ENCODE measurements at places on chromosomes 5 and 9. TPM values are rescaled to one million over a fixed set of nuclear protein-coding genes. Genes with fewer than 3 reads are reported as not detected.

PCDHGA1 gene
- 0.91 TPM for total RNA-seq

ZNF879 gene
- total RNA-seq: 6.1 TPM

DNA sequence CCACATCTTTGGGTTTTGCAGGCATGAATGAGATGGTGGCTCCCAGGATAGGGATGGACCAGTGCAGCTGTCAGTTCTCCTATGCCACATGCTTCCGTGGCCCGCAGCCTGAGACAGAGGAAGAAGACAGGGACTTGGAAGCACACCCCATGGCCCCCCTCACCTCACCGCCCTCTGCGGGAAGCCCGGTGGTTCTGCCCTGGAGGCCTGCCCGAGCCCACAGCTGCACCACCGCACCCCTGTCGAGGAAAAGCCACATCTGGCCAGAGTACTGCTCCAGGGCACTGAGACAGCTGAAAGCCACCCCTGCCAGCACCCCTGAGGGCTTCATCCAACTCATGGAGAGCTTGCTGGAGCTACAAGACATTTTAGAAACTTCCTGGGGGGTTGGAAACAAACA lies 7.6 kb upstream of the TRMT10B start:
- H3K4me1 ChIP-seq: no peaks in the 10 kb centered on the region
- H3K4me3 ChIP-seq: no peak overlapping the region
- DNase-seq: no peak
- H3K27ac ChIP-seq: no peak overlapping the region
- no peaks in the 10 kb centered on the region for H3K36me3 ChIP-seq

GRCh38 chr5:100539519-100539918 lies 4.3 kb downstream of the FAM174A start:
- no peak for DNase-seq
- H3K4me3 ChIP-seq: no peak overlapping the region
- no peaks in the 10 kb centered on the region for H3K27me3 ChIP-seq
- H3K36me3 ChIP-seq: no peaks in the 10 kb centered on the region

GRCh38 chr9:112864403-112864802 lies 26.3 kb downstream of the SLC46A2 start:
- no peaks in the 10 kb centered on the region for H3K4me1 ChIP-seq
- H3K27me3 ChIP-seq: no peaks in the 10 kb centered on the region
- DNase-seq: no peak
- H3K4me3 ChIP-seq: no peak overlapping the region
- H3K36me3 ChIP-seq: peaks cover 9% of the 10 kb centered on the region

KDM4C gene
- 40.2 TPM for total RNA-seq

- H3K27me3 ChIP-seq: no peaks in the 10 kb centered on the region
Observed at GRCh38 chr5:195401-196160, 4.3 kb downstream of the LRRC14B start.

DNA sequence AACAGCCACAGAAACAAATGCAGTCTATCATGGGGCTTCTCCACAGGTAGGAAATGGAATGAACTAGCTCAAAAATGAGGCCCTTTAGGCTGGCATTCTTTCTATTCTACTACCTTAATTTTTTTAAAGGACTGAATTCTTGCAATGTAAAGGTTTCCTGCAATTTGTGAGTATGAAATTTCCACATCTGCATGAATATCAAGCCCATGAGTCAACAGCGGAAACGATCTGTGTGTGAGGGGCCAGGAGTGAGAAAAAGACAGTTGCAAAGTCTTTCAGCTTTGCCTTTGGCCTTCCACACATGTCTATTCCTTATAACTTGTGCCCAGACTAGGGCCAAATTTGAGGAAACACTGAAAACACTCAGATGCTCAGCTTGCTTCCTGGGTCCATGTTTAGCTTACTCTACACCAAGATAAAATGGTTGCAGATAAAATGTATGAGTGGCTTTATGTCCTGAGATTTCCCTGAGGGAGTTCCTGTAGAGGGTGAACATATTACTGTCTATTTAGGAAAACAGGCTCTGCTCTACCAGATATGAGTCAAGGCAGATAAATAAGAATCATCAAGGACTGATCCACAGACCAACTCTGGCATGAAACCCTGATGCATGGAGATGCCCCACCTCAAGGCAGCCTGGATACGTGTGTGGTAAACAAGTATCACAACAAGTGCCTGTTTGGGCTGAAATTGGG lies 46.5 kb downstream of the RETREG1 start:
- no peaks in the 10 kb centered on the region for H3K27me3 ChIP-seq
- H3K36me3 ChIP-seq: no peaks in the 10 kb centered on the region
- H3K4me3 ChIP-seq: no peak overlapping the region
- peaks cover 4% of the 10 kb centered on the region for H3K4me1 ChIP-seq
- no peak for DNase-seq
- H3K27ac ChIP-seq: no peak overlapping the region

DNA sequence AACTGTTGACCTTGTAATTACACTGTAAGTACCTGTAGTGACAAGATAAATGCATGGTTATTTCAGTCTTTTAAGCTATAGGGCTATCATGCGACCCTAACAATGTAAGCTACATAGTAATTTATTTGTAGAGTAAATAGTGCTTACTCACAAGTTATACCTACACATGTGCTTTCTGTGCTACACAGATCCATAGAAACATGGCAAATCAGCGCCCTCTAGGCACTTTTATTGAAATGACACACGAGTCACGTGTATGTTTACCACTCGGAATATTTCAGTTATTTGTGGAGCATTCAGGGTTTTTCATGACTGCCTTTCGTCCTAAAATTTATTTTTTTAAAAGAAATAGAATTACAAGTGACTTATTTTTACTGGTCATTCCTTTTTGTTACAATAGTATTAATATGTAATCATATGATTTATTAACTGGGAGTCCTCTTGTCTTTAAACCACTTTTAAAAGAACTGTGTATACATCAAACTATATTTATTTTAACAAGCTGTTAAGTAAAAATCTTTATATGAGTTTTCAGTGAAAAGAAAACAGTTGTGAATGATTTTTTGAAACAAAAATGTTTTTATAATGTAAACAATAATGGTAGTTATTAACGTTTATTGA lies 1242.3 kb upstream of the WWC1 start:
- H3K27me3 ChIP-seq: no peaks in the 10 kb centered on the region
- H3K36me3 ChIP-seq: no peaks in the 10 kb centered on the region
- H3K27ac ChIP-seq: no peak overlapping the region
- H3K4me1 ChIP-seq: no peaks in the 10 kb centered on the region
- no peak for DNase-seq

- H3K4me1 ChIP-seq: no peaks in the 10 kb centered on the region
- no peak overlapping the region for H3K27ac ChIP-seq
- DNase-seq: no peak
- no peak overlapping the region for H3K4me3 ChIP-seq
- H3K27me3 ChIP-seq: no peaks in the 10 kb centered on the region
- H3K36me3 ChIP-seq: no peaks in the 10 kb centered on the region
Observed at GRCh38 chr5:67178085-67178484, 18.5 kb downstream of the CD180 start.

GBGT1 gene
- total RNA-seq: 28.9 TPM

DNA sequence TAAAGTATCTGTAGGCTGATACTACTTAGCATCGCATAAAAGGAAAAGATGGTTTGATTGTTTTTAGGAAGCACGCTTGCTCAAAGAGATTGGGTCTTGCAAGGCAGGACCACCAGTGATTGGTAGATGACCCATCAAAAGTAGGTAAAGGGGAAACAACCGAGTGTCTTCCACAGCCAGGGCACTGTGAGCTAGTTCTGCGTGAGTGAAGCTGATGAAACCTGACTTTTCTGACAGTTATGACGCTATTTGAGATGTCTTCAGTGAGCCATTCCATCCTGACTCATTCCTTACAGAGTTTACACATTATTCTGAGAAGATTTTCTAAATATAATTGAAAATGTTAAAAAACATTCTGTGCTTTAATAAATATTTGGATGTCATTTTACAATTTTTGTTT lies 49.7 kb downstream of the BASP1 start:
- peaks cover 2% of the 10 kb centered on the region for H3K36me3 ChIP-seq
- no peak overlapping the region for H3K4me3 ChIP-seq
- peaks cover 2% of the 10 kb centered on the region for H3K4me1 ChIP-seq
- DNase-seq: no peak
- no peak overlapping the region for H3K27ac ChIP-seq

DNA sequence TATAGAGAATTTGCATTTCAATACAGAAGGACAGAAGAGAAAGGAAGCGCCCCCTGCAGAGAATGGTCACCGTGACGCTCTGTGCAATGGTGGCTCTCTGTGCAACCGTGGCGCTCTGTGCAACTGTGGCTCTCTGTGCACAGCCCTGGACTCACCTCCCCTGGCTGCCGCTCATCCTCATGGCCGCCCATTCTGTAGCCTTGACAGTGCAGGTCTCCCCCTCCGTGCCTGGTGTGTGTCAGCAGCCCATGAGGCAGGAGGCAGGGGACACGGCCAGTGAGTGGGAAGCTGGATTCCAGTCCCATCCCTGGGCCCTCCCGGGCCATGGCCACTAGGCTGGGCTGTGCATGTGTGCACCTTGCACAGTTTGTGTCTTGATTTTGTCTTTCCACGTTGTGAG lies 12.0 kb downstream of the EXOC3 start:
- no peak overlapping the region for H3K4me3 ChIP-seq
- peaks cover 15% of the 10 kb centered on the region for H3K36me3 ChIP-seq
- DNase-seq: peak; percentile 26
- no peak overlapping the region for H3K27ac ChIP-seq
- H3K4me1 ChIP-seq: no peaks in the 10 kb centered on the region

OTULINL gene
- total RNA-seq: 17.6 TPM

DNA sequence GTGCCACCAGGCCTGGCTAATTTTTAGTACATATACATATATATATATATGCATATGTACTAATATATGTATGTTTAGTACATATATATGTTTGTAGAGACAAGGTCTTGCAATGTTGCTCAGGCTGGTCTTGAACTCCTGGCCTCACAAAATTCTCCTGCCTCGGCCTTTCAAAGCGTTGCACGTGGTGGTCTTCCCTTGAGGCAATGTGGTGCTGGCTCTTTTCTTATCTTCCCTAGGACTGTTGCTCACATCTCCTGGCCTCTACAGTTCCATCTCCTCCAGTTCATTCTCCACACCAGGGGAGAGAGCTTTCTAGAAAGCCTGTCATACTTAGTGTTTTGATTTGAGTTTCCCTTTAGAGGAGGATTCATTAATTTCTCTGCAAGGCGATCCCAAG lies 28.9 kb upstream of the TGFBR1 start:
- no peak overlapping the region for H3K4me3 ChIP-seq
- no peaks in the 10 kb centered on the region for H3K36me3 ChIP-seq
- H3K4me1 ChIP-seq: no peaks in the 10 kb centered on the region
- H3K27me3 ChIP-seq: no peaks in the 10 kb centered on the region
- H3K27ac ChIP-seq: no peak overlapping the region

- H3K36me3 ChIP-seq: no peaks in the 10 kb centered on the region
- DNase-seq: no peak
- no peak overlapping the region for H3K27ac ChIP-seq
- H3K4me3 ChIP-seq: no peak overlapping the region
Observed at GRCh38 chr9:17862629-17863028, 283.8 kb downstream of the SH3GL2 start.

GFI1B gene
- not detected for total RNA-seq

TMEM252 gene
- not detected for total RNA-seq
